ENCODE measurements at places on chromosomes 3 and 15.

DNA sequence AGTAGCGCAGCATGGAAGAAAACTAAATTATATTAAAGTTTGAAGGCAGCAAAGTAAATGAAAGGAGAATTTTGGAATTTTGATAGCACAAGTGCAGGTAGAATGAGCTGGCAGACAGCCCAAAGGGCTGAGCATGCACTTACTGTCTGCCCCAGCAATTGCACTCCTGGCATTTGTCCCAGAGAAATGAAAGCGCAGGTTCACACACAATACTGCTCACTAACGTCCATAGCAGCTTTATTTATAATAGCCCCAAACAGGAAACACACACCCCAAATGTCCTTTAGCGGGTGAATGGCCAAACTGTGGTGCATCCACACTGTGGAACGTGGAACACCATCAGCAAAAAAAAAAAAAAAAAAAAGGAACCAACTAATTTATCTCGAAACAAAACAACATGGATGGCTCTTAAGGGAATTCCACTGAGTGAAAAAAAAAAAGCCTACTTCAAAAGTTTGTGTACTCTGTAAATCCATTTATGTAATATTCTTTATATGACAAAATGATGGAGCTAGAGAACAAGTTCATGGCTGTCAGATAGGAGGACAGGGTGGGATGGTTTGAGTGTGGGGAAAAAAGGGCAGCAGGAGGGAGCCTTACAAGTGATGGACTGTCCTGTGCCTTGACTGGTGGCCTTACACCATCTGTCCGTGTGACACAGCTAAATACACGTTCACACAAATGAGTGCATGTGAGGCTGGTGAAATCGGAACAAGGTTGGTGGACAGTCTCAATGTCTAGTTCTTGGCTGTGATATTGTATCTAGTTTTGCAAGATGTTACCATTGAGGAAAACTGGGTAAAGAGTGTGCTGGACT, 6.0 kb upstream of the TM2D3 start:
- DNase-seq = no peak

- DNase-seq = no peak
Observed at GRCh38 chr3:58355179-58355578, 22.5 kb downstream of the PXK start.

- DNase-seq = no peak
Observed at GRCh38 chr3:113896930-113897329, 50.9 kb upstream of the ZDHHC23 start.

DNA sequence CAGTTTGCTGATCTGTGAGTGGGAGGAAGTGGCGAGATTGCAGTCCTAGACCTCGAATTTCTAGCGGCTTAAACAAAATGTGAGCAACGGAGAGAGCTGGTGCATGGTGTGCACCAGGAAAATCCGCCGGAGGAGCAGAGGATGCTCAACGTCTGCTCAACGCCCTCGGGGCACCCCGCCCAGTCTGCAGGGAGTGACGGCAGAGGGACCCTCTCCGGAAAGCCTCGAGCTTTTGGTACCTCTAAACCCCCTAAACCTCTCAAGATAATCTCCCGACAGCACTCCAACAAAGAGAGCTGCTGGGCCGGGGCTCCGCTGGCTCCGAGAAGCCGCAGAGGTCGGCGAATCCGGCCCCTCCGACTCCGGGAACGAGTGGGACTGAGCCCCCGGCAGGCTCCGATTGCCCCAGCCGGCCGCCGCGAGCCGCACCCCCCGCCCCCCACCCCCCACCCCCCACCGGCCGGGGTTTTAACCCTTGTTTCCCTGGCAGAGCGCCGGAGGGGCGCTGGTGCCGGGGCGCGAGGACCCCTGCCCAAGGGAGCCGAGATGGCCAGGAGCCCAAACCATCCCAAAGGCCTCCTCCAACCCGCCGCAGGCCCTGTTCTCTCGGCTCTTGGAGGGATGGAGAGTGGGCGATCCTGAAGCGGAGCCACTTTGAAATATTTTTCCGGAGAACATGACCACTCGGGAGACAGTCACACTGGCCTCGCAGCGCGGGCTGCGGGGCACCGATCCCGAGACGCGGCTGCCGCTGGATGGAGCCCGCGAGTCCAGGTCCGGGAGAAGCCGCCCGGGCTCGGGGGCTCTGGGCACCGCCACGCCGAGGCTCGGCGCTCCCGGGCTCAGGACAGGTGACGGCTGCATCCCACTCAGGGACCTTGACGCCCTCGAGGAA, 1.5 kb downstream of the MEGF11 start:
- DNase-seq = peak; percentile 94

DNA sequence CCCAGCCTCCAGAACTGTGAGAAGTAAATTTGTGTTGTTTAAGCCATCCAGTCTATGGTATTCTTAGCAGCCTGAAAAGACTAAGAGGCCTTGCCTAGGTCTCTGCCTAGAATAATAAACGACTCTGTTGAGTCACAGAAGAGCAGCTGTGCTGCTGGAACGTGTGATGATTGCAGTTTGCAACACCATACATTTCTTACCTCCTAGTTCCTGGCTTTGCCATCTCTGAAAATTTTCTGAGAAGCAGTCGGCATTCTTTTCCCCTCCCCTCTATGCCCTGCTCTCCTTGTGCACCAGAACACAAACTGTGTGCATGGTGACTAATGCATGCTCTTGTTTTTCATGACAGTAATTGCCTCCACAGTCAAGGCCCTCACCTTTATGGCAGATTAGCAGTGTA, 301.3 kb downstream of the IL20RB start:
- no peak for DNase-seq

DNA sequence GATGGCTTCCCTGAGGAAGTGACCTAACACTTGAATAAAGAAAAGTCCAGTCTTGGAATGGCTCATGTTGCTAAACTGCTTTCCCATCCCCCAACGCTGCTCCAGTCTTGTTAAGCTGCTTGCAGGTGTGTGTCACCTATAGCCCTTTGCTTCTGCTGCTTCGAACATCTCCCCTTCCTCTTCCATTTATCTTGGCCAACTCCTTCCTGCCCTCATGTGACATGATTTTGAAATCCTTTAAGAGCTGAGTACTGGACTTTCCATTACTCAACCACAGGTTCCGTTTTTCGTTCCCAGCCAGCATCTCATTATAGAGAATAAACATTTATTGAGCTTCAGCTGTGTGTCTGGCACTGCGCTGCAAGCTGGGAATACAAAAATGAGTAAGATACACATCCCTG, 1.7 kb downstream of the ATG7 start:
- no peak for DNase-seq

DNA sequence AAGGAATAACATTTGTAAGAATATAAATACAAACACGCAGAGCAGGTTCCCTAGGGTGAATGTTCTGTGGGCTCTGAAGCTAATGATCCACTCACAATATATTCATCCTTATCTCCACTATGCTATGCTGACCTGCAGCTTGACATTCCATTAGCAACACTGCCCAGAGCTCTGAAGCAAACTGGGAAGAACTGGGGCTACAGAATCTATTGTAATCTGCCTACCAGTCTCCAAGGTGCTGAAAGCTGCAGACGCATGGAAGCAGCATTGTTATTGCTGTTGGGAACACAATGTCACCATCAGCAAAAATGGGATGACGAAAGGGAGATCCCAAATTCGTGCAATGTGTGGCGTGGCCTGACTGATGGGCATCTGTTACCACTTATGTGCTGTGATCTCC, 316.7 kb upstream of the RORA start:
- no peak for DNase-seq

DNA sequence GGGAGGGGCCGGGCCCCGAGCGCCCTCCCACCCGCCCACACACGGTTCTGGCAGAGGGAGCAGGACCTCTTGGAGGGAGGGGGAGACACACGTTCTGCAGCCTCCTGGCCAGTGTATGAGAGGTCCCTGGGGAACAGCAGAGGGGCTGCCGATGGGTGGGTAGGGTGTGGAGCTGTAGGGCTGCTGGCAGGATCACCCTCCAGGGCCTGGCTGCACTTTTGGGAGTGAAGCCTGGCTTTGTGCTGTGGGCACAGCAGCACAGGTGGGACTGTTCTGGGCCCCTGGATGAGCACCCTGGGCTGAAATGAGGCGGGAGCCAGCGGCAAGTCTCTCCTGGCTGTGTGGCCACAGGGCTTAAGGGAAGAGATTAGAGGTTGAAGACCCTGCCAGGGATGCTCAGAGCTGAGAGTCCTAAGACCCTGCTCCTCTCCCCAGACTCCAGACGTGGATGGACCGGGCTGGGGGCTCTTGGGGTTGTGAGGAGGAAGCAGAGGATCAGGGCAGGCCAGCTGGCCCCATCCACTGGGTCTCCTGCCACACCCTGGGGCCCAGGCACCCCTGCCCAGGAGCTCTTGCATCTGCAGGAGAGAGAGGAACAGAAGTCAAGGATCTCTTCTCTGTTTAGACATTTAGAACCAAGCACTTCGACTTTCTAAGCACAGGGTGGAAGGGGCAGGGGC, 45.2 kb downstream of the RGMA start:
- DNase-seq = no peak

GRCh38 chr15:100250176-100250800, 91.5 kb downstream of the ADAMTS17 start:
- DNase-seq = no peak

DNA sequence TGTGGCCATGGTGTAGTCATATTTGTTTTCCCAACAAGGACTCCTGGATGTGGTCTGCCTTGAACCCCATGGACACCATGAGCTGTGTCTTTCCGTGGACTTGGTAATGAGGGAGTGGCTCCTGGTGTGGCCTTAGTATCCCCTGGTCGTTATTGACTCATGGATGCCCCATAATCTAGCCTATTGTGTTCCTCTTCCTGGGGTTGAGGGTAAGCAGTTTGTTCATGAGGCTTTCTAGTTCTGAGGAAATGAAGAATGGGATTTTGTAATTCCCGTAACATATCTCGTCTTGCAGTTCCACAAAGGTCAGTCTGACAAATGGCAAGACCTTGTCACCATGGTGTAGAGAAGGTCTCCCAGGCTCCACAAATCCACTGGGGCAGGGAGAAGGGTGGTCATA, 22.6 kb downstream of the RAB7A start:
- DNase-seq = no peak

DNA sequence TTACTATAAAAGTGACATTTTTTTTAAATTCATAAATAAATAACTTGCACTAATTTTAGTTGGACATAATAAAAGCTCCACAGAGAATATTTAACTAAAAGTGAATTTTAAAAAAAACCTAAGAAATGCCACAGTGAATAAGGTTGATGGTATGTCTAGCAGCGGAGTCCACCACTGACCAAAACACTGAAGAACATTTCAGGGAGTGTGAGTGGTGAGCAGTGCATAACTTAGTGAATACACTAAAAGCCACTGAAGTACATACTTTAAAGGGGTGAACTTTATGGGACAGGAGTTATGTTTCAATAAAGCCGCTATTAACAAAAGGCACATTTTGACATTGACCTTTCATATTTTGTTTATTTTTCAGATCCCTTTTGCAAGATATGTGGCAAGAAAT, 32.3 kb downstream of the SRP14 start:
- no peak for DNase-seq

DNA sequence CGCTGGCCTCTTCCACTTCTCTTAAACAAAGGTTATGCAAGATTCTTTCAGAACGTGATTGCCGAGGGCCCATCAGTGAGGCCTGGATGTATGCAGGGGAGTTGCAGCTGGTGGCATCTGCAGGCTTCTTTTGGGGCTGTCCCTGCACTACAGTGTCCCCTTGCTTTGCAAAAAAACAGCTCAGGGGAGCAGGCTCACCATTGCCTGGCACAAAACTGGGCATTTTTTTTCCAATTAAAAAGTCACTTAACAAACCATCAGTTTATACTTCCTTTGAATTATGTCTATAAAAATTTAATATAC, 148.6 kb downstream of the ATP10A start:
- DNase-seq = no peak

DNA sequence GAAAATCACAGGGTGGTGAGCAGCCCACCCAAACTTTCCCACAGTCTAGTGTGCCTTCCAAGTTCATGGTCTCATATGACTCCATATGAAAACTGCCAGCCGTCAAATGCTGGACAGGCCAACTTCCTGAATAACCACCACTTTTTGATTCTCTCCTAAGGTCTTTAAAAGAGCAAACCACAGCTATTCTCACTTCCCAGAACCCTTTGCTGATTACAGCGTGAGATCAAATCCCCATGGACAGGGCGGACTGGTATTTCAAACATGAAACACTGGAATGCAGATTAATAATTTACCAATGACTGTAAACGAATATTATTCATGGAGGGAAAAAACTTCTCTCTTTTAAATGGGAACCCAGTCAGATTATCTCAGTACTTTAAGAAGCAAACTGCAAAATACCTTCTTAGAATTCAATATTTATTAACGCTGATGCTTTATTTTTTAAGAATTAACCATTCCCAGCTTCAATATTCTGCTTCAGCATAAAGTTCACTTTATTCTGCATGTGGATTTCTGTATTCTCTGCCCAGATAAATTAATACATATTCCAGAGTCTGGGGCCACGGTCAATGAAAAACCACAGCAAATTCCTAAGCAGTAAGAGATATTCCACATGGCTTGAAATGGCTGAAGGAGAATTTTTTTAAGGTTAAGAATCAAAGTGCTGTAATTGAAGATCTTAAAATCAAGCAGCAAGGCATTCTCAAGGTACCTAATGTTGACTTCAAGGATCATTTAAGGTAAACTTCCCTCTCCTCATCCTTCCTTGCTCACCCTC, 42.9 kb downstream of the MYO1E start:
- DNase-seq = no peak

DNA sequence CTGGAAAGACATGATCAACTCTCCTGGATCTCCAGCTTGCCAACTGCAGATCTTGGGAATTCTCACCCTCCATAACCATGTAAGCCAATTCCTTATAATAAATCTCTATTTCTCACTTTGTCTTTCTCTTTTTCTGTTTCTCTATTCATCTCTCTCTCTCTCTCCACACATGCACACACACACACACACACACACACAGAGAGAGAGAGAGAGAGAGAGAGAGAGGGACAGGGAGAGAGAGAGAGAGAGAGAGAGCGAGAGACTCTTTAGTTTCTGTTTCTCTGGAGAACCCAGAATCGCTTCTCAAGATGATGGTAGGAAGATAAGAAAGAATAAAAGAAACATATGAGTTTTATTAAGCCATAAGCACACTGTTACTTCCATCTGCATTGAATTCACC, 111.9 kb downstream of the BCHE start:
- DNase-seq = no peak

DNA sequence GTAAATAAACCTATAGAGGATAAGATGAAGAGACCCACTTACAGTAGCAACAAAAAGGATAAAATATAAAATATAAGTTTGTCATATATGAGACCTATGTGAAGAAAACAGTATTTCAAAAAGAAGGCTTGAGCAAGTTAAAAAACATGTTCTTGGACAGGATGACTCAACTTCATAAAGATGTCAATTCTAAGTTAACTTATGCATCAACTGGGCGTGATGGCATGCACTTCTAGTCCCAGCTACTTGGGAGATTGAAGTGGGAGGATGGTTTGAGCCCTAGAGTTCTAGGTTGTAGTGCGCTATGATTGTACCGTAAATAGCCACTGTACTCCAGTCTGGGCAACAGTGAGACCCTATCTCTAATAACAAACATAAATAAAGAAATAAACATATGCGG, 59.7 kb downstream of the PDCD6IP start:
- DNase-seq = no peak

- DNase-seq = peak; percentile 87
Observed at GRCh38 chr3:125055331-125055912, 375 bp downstream of the HEG1 start.

GRCh38 chr3:132008837-132009236, 26.0 kb downstream of the CPNE4 start:
- no peak for DNase-seq

GRCh38 chr3:47604145-47604544, 25.5 kb upstream of the CSPG5 start:
- DNase-seq = no peak

- no peak for DNase-seq
Observed at GRCh38 chr3:181919375-181919774, 207.7 kb downstream of the SOX2 start.

Data from SK-N-SH (cell line).